ENCODE measurements at places on chromosomes 5 and 9.

DNA sequence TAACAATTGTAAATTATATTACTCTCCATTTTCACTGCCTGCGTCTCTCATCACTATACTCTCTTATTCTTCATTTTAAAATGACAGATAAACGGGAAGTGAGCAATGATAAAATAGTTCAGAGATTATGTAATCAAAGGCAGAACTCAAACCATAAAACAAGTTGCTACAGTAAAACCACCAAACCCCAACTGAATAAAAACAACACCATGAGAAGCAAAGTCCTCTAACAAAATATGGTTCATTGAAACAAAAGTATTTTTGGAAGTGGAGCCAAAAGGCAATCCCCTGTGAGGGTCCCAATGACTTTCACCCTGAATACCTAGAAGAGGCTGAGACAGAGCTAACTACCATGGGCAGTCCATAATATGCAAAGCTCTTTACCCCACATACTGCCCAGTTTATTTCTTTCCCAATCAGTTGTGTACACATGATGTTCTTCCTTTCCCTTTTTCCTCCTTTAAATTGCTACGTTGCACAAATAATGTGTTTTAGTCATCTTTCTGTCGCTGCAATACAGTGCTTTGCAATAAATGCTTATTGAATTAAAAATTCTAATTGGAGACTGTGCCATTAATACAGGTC lies 64.0 kb upstream of the PTGER4 start:
- no peak for DNase-seq

- no peak for DNase-seq
Observed at GRCh38 chr5:124394700-124395245, 351.7 kb downstream of the ZNF608 start.

- no peak for DNase-seq
Observed at GRCh38 chr9:8879284-8879683, 1079.7 kb upstream of the DMAC1 start.

- DNase-seq: no peak
Observed at GRCh38 chr5:116370886-116371285, 203.7 kb downstream of the SEMA6A start.

- DNase-seq: no peak
Observed at GRCh38 chr5:15446552-15446951, 53.4 kb upstream of the FBXL7 start.

GRCh38 chr9:127349483-127350113 lies 47.4 kb upstream of the SLC2A8 start:
- no peak for DNase-seq

GRCh38 chr5:1760656-1761452 lies 38.8 kb downstream of the MRPL36 start:
- no peak for DNase-seq

GRCh38 chr5:1316588-1317340 lies 21.9 kb upstream of the TERT start:
- no peak for DNase-seq

DNA sequence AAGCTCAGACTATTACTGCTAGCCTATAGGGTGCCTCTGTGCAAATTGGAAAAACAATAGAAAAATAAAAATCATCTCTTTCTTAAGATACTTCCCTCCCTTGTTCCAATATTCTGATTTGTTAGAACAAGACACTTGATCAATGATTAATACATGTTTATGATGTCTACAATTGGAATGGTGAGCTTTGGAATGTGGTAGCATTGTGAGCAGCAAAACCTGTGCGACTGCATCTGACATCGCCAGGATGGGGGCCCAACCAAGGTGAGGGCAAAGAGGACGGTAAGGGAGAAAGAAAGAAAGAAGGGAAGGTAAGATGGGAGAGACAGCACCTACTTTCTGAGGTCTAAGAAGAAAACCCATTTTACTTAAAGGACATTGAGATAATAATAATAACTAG lies 183.0 kb upstream of the TRIM32 start:
- no peak for DNase-seq

- DNase-seq: no peak
Observed at GRCh38 chr5:52854301-52854700, 66.6 kb downstream of the ITGA1 start.

- no peak for DNase-seq
Observed at GRCh38 chr5:169801324-169801777, 164.3 kb downstream of the DOCK2 start.

DNA sequence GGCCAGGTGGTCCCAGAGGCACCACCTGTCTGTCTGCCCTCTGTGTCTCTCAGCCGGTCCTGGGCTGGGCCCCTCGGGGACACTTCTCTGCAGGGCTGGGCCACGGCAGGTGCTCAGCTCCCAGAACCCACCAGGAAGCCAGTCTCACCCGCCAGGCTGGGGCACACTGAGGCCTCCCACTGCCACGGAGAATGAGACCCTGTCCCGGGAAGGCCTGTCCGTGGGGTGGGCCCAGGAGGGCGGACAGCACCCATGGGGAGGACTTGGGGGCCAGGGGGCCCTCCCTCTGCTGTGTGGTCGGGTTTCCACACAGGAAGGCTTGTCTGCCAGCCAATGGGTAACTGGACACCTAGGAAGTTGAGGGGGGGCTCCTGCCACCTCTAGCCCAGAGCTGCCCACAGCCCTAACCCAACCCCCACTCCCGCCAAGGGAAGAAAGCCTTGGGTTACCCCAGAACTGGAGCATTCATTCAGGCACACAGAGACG lies 4.1 kb upstream of the TUBB4B start:
- DNase-seq: no peak

DNA sequence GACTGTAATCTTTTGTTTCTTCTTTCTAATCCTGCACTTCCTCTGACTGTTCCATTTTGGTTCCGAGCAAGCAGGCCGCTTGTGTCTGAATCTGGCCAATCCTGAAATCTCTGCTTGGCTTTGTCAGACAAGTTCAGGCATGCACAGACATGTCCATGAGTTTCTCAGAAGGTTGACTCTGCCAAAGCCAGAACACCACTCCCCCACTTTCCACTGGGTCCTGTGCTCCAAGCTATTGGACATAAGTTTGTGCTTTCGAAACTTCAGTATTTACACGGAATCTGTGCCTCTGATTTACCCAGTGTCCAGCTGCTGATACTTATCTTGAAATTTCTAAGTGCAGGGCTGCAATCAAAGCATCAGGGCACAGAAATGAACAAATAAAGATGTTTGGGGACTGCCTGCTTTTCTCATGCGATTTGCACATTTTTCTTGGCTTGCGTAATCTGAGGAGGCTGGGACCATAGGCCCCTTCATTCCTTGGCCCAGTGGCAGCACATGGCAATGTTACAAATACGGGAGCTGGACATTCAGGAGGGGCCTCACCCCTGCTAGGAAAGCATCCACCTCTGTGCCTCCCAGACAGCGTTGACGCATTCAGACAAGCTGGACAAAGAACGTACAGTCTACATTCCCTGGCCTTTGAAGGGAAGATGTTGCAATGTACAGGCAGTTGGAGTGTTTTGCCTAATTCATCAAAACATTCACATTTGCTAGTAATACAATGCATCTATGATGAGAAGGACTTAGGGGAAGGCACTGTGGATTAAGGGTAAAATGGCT lies 209.2 kb upstream of the PAPPA start:
- no peak for DNase-seq
